ENCODE measurements at places on chromosomes 5 and 9. TPM values are rescaled to one million over a fixed set of nuclear protein-coding genes. Genes with fewer than 3 reads are reported as not detected.

Gene NTNG2
- 11.5 TPM for total RNA-seq

GRCh38 chr9:14080959-14081542 is 232.9 kb downstream of the NFIB start:
- no peak for DNase-seq

- DNase-seq, result peak; percentile 71
These were observed 16.4 kb upstream of the SPINK6 start for GRCh38 chr5:148186248-148187003.

- no peak for DNase-seq
These were observed 115.5 kb downstream of the SLC12A2 start for GRCh38 chr5:128199104-128199503.

DNA sequence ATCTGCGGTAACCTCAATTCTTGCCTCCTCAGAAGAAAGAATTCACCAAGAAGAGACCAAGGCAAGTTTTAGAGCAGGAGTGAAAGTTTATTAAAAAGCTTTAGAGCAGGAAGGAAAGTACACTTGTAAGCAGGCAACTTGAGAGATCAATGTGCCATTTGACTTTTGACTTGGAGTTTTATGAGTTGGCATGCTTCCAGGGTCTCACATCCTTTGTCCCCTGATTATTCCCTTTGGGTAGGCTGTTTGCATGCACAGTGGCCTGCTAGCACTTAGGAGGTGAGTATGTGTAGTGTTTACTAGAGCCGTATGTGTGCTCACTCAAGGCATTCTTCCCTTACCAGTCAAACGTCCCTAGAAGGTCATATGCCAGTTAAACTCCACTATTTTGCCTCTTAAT is 111.0 kb upstream of the RAI14 start:
- DNase-seq, result no peak

- no peak for DNase-seq
These were observed 80.6 kb downstream of the NPR3 start for GRCh38 chr5:32791536-32792243.

GRCh38 chr5:148912714-148913398 is 86.4 kb downstream of the ADRB2 start:
- no peak for DNase-seq

GRCh38 chr9:98883276-98883675 is 60.4 kb upstream of the COL15A1 start:
- DNase-seq, result no peak

Gene WDR5
- total RNA-seq, result 32.6 TPM

DNA sequence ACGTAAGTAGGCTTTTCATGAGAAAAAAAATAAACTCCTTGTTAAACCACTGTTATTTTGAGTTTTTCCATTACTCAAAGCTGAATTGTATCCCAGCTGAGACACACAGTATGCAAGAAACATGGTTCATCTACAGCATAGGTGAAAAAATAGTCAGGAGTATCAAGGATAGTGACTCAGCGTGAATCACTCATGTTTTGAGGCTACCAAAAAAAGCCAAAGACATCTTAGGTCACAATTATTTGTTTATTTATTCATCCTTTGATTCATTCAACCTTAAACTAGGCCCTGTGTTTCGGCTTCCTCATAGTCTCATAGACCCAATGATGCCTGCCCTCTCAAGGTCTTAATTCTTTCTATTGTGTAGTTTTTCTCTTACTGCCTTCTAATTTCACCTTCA is 32.9 kb upstream of the STX17 start:
- no peak for DNase-seq

GRCh38 chr5:136212252-136212721 is 19.3 kb upstream of the SMIM32 start:
- DNase-seq, result no peak
